ENCODE measurements at places on chromosomes 1 and 21. TPM values are rescaled to one million over a fixed set of nuclear protein-coding genes. Genes with fewer than 3 reads are reported as not detected.

DNA sequence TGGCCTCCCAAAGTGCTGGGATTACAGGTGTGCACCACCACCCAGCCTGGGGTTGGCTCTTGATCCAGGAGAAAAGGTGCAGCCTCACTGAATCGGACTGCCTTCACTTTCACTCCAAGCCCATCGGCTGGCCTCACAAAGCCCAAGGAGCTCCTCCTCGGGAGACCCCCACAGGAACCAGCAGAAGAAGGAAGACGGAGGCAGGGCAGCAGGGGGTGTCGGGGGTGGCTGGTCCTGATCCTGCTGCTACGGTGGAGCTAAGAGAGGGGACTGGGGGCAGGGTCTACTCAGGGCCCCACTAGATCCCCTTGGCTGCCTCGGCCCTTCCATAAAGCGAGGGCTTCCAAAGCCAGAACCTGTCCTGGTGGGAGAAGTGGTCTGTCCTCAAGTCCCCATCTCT is 93.9 kb downstream of the STUM start:
- DNase-seq, result no peak

GRCh38 chr1:175887981-175888428 is 144.6 kb upstream of the TNR start:
- DNase-seq, result peak; percentile 45

NIBAN1 gene
- total RNA-seq, result 36.0 TPM

GRCh38 chr1:8674912-8675311 is 142.5 kb downstream of the RERE start:
- DNase-seq, result peak; percentile 53

DNA sequence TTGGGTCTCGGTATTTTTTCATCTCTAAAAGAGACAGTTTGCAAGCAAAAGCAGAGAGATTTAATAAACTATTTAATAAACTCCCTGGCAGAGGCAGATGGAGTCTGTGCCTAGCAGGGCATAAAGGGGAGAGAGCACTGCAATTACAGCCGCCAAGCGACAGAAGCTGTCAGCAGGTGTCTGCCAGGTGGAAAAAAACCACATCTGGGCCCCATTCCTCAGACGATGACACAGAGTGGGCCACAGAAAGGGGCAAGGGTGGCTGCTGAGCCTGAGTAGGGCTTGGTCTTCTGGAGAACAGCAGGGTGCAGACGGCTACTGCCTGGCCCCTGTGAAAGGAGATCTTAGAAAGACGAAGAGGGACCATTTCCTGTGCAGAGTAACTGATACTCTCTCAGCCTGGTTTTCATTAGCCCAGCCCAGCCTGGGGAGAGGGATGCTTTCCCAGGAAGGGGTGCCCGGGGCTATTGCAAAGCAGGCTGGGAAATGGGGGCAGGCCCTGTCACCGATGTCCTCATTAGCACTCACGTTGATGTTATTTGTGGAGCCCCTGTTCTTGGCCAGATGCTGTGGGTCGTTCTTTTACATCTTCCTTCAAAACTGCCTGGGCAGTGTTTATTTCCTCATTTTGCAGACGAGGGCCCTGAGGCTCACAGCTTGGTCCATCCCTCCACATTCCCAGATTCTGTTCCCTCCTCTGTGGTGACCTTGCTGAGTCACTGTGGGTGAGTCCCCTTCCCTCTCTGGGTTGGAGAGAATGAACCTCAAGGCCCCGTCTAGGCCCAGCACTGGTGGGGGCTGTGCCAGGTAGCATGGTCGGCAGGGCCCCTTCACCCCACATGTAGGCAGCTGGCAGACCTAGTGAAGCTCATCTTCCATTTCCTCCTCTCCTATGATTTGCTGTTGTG is 472.7 kb downstream of the PTPRU start:
- DNase-seq, result peak; percentile 96

SVBP gene
- 35.4 TPM for total RNA-seq

TEX38 gene
- not detected for total RNA-seq

GRCh38 chr1:174448974-174449373 is 1.2 kb downstream of the GPR52 start:
- DNase-seq, result no peak

- DNase-seq, result peak; percentile 56
These were observed 51.6 kb downstream of the ALG14 start for GRCh38 chr1:95021119-95021518.

CDK18 gene
- total RNA-seq, result 1.2 TPM

TESK2 gene
- 3.4 TPM for total RNA-seq

DNA sequence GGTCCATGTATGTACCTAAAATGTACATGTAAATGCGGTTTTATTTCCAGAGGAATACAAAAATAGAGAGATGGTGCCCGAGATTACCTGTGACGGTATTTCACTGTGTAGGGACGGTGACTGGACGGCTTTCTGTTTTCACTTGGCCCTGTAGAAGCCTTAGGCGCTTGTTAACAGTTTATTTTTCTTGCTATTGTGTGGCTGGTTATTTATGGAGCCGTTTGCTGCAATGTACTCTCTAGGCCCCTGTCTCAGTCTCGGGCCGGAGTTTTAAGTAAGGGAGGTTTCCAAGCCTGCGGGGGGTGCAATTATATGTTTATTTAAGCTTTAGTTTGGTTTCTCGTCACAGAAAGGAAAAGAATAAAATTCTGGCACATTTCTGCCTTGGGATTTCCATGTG is 413 bp downstream of the EFCAB7 start:
- DNase-seq, result no peak

GRCh38 chr21:36381841-36382589 is 3.2 kb upstream of the CHAF1B start:
- DNase-seq, result peak; percentile 38

DNA sequence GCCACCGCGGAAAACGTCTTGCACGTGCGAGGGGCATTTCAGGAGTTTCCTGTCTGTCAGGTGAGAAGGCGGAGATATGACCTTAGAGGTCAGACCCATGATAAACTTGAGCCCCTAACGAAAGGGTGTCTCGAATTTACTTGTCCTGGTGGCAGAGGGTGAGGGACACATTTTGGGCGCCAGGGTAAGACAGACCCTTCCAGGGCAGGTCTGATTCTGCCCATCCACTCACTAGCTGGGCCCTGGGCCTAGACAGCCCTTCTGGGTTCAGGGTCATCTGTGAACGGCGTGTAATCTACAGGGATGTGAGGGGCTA is 395 bp upstream of the CSRP1 start:
- no peak for DNase-seq

RAB7B gene
- 0.69 TPM for total RNA-seq

RAB3GAP2 gene
- 19.4 TPM for total RNA-seq

SMPDL3B gene
- 0.10 TPM for total RNA-seq

PIK3R3 gene
- 20.6 TPM for total RNA-seq

COL18A1 gene
- total RNA-seq, result 347 TPM

- no peak for DNase-seq
These were observed 9.4 kb upstream of the TMEM52 start for GRCh38 chr1:1928231-1929101.

AIRE gene
- not detected for total RNA-seq

AADACL3 gene
- not detected for total RNA-seq

TSSK3 gene
- not detected for total RNA-seq

- DNase-seq, result no peak
These were observed 5.6 kb upstream of the TNFSF18 start for GRCh38 chr1:173056365-173056764.

GRCh38 chr21:46191257-46191685 is 7.0 kb upstream of the SPATC1L start:
- peak; percentile 84 for DNase-seq

GRCh38 chr1:62286786-62287224 is 32.4 kb downstream of the KANK4 start:
- DNase-seq, result peak; percentile 24

EFCAB7 gene
- total RNA-seq, result 5.1 TPM

RCSD1 gene
- 0.81 TPM for total RNA-seq

DNA sequence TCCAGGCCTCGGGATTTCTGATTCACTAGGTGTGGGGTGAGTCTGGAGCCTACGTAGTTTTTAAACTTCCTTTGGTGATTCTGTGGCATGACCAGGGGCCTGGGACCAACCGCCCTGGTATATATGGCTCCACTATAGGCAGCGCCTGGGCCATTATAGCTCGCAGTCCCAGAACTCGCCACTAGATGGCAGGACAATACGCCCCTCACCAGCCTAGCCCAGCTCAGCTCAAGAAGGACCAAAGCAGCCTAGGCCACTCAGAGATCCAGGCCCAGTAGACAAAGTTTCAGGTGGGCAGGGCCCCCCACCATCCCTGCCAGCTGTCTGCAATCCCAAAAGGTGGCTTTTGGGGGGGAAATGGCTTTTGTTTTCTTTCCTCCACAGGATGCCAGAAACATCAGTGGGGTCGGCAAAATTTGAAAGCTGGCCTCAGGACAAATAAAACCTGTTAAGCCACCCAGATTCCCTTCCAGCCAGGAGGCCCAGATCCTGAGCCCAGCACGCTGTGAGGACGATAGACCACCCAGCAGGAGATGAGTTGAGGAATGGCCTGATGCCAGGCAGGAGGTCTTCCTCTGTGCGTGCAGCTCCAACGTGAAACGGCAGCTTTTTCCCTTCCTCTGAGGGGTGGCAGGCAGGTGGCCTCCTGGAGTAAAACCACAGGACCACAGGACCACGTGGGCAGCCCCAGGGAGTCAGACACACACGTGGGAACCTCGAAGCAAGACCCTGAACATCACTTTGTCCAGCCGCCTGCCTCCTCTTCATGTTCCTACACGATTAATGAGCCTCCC is 24.8 kb upstream of the TMEM51 start:
- peak; percentile 66 for DNase-seq

TNFRSF9 gene
- total RNA-seq, result 10.5 TPM

DNA sequence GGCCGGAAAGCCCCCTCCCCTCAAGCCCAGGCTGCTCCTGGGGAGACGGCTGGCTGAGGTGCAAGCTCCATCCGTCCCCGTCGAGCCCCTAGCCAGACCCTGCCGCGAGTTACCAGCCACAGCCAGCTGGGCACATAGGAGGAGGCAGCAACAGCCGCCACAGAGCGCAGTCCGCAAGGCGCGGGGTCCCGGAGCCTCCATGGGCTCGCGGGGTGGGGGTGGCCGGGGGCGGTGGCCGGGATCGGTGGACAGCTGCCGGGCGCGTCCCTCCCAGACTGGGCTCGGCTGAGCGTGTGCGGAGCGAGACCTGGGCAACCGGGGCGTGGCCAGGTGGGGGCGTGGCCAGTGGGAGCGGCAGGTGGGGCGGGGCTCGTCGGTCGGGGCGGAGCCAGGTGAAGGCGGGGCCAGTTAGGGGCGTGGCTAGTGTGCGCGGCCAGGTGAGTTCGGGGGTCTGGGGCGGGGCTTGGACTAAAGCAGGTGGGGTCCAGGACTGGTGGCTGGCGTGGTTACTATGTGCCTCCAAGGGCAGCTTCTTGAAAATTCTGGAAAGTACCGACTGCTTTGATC is at the start of gene CD164L2:
Gene CD164L2 (minus strand): TSS at position 295 of the 567 bp plus-strand sequence. CDS start 94 bp downstream, at position 201.
- no peak for DNase-seq

GRCh38 chr1:209542585-209542984 is 40.9 kb upstream of the CAMK1G start:
- DNase-seq, result peak; percentile 96

DNA sequence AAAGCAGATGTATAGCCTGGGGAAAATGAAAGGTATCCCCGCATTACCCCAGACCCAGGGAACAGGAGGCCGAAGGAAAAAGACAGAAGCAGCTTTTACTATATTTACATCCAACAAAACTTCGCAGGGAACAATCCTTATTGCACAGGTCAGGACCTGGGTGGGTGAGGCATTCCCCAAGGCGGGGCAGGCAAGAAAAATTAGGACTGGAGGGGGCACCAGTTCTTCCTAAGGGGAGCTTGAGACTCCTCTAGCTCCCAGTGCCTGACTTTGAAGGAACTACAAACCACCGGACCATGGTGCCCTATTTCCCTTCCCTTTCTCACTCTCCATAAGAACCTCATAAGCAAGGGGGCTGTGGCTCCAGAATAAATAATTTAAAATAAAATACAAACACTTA is 6.7 kb upstream of the GATAD2B start:
- no peak for DNase-seq

DNA sequence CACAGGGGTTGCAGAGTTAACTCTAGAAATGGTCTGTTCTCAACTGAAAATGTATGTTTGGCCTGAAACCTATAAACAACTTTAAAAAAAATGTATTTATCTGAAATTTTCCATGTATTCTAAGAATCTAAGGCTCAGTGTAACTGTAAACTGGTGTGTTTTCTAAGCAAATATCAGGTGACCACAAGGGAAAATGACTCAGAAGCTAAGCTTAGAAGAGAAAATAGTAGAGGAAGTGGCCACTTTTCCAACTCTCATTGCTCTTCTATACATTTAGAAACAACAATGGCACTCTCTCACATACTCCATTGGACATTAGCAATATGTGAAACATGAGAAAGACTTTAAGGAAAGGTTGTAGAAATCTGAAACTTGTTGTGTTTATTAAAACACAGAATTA is 7.5 kb downstream of the TNFSF18 start:
- peak; percentile 70 for DNase-seq

GRCh38 chr1:26701995-26702679 is 6.3 kb downstream of the ARID1A start:
- DNase-seq, result no peak

DNA sequence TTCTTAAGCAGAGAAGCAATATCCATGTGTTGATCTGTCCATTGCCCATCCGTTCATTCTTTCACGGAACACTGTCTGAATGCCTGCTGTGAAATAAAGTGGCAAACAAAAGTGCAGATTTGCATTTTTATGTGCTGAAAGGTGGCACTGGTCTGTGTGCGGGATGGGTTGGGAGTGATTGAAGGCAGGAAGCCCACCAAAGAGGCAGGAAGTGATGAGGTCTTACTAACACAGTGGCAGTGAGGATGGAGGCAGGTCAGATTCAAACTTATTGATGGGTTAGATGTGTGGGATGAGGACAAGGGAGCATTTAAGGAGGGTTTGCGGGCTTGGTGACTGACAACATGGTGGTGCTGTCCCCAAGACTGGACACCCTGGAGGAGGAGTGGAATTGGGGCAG is 8.3 kb downstream of the PTPRF start:
- DNase-seq, result no peak

ACTN2 gene
- 0.02 TPM for total RNA-seq

DNA sequence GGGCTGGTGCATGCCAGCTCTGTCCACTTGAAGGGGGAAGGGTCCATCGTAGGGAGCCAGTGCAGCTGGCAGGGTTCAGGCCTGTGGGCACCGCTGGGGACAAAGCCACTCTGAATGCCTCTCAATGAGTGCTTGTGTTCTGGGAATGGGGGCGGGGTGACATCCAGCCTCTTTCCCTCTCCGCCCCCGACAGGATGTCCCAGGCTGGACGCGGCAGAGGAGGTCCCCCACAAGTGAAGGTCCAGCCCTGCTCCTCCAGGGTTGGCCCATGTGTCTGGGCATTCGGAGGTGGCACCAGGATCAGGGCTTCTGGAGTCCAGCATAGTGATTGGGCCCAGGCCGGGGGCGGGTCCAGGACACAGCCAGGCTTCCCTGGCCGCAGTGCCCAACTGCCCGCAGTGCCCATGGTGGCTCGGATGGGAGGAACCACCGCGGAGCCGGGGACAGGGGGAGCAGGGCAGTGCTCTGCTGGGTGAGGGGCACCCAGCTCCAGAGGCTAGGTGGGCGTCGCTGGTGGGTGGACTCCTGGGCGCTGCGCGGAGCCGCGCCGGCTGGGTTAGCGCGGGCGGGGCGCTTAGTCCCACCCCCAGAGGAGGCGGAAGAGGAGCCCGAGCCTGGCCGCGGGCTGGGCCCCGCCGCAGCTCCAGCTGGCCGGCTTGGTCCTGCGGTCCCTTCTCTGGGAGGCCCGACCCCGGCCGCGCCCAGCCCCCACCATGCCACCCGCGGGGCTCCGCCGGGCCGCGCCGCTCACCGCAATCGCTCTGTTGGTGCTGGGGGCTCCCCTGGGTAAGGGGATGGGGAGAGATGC is at the start of gene SHISA4:
Gene SHISA4 (plus strand): TSS at position 617 of the 808 bp plus-strand sequence. CDS start 97 bp downstream, at position 714.
- peak; percentile 89 for DNase-seq

All from M059J (cell line).